ENCODE measurements at places on chromosomes 16 and 17.

DNA sequence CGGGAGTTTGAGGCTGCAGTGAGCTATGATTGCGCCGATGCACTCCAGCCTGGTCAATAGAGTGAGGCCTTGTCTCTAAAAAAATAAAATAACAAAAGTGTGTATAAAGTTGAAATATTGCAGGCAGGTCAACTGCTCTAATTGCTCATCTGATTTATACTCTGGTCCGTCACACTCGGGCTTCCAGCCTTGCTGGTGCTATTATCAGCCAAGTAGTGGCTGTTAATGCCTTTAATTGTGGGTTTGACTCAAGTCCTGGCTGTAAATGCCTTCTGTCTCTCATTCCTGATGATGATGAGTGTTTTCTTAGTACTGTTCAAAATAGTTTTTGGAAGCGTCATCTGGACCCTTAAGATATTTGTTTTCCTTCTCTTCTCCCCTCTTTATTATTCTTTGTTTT lies 18.4 kb downstream of the SYT17 start:
- no peaks in the 10 kb centered on the region for H3K36me3 ChIP-seq
- no peak overlapping the region for H3K4me3 ChIP-seq
- no peak for DNase-seq
- H3K27me3 ChIP-seq, result no peaks in the 10 kb centered on the region

GRCh38 chr16:1290860-1291575 lies 18.4 kb upstream of the UBE2I start:
- peaks cover 36% of the 10 kb centered on the region for H3K4me1 ChIP-seq
- peak; percentile 44 for DNase-seq

DNA sequence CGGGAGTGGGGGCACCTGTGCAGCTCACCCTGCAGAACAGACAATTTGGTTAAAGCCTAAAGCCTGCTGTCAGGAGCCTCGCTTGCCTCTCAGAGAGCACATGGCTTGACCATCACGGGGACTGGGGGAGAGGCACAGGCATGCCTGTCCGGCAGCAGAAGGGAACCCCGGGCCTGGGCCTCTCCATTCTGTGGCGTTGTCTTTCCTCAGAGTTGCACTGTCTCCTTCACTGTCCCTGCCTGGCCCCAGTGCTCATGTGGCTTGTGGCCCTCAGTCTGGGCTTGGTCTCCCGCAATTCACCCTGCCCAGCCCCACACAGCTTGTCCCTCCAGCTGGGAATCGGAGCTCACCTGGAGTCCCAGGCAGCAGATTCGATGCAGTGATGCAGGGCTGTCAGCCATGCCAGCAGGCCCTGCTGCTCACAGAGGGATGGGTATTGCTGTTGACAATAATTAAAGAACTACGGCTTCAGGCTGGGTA lies 189.9 kb downstream of the SEC14L1 start:
- H3K4me1 ChIP-seq, result peaks cover 15% of the 10 kb centered on the region
- H3K36me3 ChIP-seq, result no peaks in the 10 kb centered on the region
- H3K27ac ChIP-seq, result peak overlapping the region; percentile 56
- no peaks in the 10 kb centered on the region for H3K27me3 ChIP-seq
- no peak overlapping the region for H3K4me3 ChIP-seq

DNA sequence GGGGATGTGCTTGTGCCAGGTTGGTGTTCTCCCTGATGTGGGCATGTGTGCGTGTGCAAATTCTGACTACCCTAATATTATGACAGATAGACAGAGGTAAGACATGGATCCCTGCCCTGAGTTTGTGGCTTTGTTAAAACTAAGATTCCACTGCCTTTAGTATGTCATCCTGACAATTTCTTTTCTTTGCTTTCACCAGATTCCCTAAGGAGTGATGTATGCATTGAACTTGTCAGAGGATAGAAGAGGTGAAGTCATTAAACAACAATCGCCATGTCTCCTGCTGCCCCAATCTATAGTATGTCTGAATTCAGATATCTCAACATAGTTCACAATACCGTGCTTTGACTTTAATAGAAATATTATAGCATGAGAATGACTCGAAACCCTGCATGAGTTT lies 137.1 kb upstream of the ELAC2 start:
- no peak overlapping the region for H3K27ac ChIP-seq
- no peak for DNase-seq

- no peaks in the 10 kb centered on the region for H3K36me3 ChIP-seq
- peak overlapping the region; percentile 6 for H3K27ac ChIP-seq
- DNase-seq, result no peak
- H3K27me3 ChIP-seq, result no peaks in the 10 kb centered on the region
- no peaks in the 10 kb centered on the region for H3K4me1 ChIP-seq
Measured at GRCh38 chr16:21626659-21627277, 25.6 kb downstream of the IGSF6 start.

DNA sequence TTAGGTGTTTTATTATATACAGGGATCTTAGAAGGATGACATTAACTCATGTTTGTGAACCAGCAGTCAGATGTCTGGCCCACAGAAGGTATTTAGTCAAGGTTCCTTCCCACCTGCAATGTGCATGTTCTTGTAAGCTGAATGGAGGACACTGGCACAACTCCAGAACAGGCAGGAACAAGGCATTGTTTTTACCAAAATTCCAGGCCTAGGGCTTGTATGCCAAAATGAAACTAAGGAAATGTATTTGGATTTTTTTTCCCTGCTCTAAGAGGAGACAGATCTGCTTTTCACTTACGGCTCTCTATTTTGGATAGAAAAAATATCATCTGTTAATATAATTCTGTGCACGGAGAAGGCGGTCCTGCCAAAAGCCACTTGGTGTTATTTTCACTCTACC lies 312.5 kb downstream of the GRIN2A start:
- H3K36me3 ChIP-seq, result no peaks in the 10 kb centered on the region
- no peak overlapping the region for H3K4me3 ChIP-seq
- H3K4me1 ChIP-seq, result no peaks in the 10 kb centered on the region
- H3K27ac ChIP-seq, result no peak overlapping the region
- no peaks in the 10 kb centered on the region for H3K27me3 ChIP-seq
- no peak for DNase-seq

GRCh38 chr17:64084940-64085649 lies 44.8 kb downstream of the ERN1 start:
- no peak overlapping the region for H3K4me3 ChIP-seq
- peaks cover 59% of the 10 kb centered on the region for H3K4me1 ChIP-seq
- H3K27me3 ChIP-seq, result no peaks in the 10 kb centered on the region
- no peaks in the 10 kb centered on the region for H3K36me3 ChIP-seq

- no peaks in the 10 kb centered on the region for H3K27me3 ChIP-seq
- H3K4me3 ChIP-seq, result no peak overlapping the region
- no peak for DNase-seq
- H3K27ac ChIP-seq, result no peak overlapping the region
- H3K4me1 ChIP-seq, result no peaks in the 10 kb centered on the region
Measured at GRCh38 chr16:11806721-11807120, 9.7 kb upstream of the ZC3H7A start.

DNA sequence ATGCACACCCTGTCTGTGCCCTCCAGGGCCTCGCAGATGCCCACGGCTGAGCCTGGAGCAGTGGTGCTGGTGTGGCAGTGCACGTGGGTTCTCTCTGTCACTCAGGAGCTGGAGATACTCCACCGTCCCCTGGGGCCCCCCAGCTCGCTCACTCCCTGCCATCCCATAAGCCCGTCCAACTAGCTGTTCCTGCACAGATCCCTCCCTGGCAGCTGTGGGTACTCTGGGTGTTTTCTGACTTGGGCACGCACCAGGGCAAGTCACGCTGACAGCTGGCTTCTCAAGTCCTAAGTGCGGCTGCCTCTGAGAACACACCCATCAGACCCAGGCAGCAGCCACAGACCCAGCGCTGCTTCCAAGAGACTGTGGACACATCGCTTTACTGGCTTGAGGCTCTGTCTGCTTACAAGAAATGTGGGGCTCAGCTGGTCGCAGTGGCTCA lies 25.4 kb upstream of the ITGB4 start:
- 0 out of 2 replicates have a peak, but pooled peaks cover 4% of the 10 kb centered on the region for H3K36me3 ChIP-seq
- H3K27ac ChIP-seq, result no peak overlapping the region
- no peak for DNase-seq
- H3K27me3 ChIP-seq, result no peaks in the 10 kb centered on the region
- no peak overlapping the region for H3K4me3 ChIP-seq

DNA sequence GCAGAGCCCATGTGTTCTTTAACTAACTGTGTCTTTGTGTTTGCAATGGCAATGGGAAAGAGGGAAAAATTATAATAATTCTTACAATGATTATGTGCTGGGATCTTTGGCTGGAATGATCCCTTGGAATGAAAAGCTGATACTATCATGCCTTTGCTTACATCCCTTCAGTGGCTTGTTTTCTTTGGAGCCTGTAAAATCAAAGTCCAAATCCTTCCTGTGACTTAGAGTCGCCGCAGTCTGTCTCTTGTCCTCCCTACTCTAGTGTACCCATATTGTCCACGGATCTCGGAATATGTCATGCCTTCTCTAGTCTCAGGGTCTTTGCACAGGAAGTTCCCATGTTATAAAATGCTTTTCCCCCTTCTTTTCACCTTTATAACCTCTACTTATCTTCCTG lies 111.7 kb upstream of the MAF start:
- DNase-seq, result peak; percentile 50
- H3K4me1 ChIP-seq, result peaks cover 38% of the 10 kb centered on the region
- H3K27ac ChIP-seq, result peak overlapping the region; percentile 3
- H3K4me3 ChIP-seq, result no peak overlapping the region
- no peaks in the 10 kb centered on the region for H3K36me3 ChIP-seq

DNA sequence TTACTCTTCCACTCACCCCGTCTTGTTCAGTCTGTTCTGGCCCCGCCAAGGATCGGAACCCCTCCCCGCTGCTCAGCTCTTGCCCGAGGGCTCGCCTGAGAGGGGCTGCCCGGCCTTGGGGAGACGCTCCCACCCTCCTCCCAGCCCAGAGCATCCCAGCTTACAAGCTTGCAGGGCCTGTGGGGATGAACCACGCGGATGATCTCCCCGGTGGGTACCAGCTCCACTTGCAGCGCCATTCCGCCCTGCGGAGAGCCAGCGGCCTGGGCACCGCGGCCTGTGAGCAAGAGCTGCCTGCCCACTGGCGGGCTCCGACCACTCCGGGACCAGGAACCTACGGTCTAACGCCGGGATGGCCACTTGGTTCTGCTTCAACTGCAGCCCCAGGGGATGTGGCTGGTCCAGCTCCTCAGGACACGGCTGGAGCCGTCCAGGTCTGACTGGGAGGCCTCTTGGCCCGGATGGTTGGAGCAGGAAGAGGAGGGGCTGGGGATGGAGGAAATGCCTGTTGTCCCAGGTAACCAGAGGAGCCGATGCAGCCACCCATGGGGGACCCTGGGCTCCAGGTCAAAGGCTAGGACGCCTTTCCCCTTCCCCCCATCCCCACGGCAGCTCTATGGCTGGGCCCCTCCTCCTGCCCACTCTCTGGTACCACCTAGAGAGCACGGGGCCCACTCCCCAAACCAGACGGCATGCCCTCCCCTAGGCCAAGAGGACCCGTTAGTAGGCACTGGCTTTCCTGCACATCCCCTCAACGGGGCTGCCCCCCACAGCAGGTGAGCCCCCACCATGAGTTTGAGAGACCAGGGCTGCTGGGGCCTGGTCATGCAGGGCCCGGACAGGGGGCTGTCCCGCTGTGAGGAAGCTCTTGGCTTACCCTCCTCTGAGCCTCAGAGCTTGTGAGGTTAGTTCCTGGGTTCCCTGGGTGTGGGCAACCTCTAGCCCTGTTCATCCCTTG lies at the start of gene MYO1C:
MYO1C (minus strand) TSS at position 438 of the 958 bp plus-strand sequence; CDS start at position 239, 199 bp downstream.
- no peaks in the 10 kb centered on the region for H3K36me3 ChIP-seq
- peaks cover 22% of the 10 kb centered on the region for H3K4me1 ChIP-seq
- peak within 1 kb of the TSS; percentile 59 for H3K4me3 ChIP-seq
- H3K27ac ChIP-seq, result peak within 1 kb of the TSS; percentile 86
- H3K27me3 ChIP-seq, result no peaks in the 10 kb centered on the region
- no peak for DNase-seq

DNA sequence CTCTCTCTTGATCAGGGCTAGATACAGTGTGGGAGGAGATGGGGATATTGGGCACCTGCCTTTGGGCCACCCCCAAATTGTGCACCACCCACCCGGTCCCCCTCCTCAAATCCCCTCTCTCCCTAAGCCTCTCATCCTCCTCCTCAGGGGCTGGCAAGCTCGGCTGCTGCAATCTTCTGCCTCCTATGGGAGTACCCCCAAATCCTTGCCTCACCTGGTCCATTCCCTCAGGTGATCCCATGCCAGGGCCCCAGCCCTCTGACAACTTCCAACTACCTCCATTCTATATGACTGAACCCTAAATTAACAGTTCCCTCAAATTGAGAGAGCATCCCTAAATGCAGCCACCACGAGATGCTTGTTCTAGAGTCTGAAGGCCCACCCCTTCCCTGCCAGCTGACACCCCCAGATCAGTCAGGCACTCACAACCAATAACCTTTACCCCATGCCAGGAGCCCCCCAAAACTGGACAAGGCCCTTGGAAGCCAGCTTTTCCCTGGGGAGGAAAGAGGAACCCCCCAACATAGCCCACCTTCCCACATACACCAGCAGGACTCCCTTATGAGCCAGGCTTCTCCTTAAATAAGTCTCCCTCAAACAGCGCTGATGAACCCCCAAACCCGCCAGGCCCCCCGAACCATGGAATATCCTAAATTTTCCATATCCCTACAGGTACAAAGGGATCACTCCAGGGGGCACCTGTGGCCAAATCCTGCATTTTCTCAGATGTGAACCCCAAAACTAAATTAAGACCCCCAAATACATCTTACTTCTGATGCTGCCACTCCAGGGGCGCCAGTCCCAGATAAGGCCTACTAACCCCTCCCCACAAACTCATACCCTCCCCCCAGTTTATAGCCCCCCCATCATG lies 3.2 kb downstream of the DLG4 start:
- peaks cover 10% of the 10 kb centered on the region for H3K4me1 ChIP-seq
- H3K4me3 ChIP-seq, result no peak overlapping the region
- H3K36me3 ChIP-seq, result no peaks in the 10 kb centered on the region
- DNase-seq, result no peak

GRCh38 chr17:40345161-40345993 lies 19.2 kb downstream of the GJD3 start:
- H3K4me3 ChIP-seq, result peak overlapping the region; percentile 64
- H3K4me1 ChIP-seq, result peaks cover 43% of the 10 kb centered on the region
- H3K36me3 ChIP-seq, result no peaks in the 10 kb centered on the region
- peak; percentile 90 for DNase-seq
- peak overlapping the region; percentile 93 for H3K27ac ChIP-seq

- DNase-seq, result peak; percentile 100
- H3K36me3 ChIP-seq, result no peaks in the 10 kb centered on the region
- H3K27ac ChIP-seq, result peak overlapping the region; percentile 93
- peak overlapping the region; percentile 89 for H3K4me3 ChIP-seq
- no peaks in the 10 kb centered on the region for H3K27me3 ChIP-seq
- peaks cover 24% of the 10 kb centered on the region for H3K4me1 ChIP-seq
Measured at GRCh38 chr16:53503270-53503923, 388 bp upstream of the AKTIP start.

DNA sequence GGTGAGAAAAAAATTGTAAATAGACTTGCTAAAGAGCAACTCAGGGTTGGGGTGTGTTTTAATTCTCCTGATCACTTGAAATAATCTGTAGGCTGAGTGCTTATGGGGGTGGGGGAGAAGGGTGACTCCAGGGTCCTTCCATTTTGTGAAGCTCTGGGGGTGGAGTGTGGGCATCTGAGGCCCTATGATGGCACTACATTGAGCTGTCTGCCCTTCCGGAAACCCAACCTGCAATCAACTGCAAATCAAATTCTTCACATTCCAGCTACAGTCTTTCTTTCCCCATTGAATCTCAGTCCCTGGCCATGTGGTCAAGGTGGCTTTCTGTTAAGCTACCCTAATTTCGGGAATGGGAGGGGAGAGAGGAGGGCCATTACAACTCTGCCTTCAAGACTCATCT lies 6.0 kb upstream of the CDC6 start:
- H3K27ac ChIP-seq, result peak overlapping the region; percentile 40
- H3K4me1 ChIP-seq, result peaks cover 24% of the 10 kb centered on the region
- DNase-seq, result no peak
- peaks cover 5% of the 10 kb centered on the region for H3K36me3 ChIP-seq

- H3K27ac ChIP-seq, result no peak overlapping the region
- no peaks in the 10 kb centered on the region for H3K4me1 ChIP-seq
- no peak overlapping the region for H3K4me3 ChIP-seq
- H3K36me3 ChIP-seq, result no peaks in the 10 kb centered on the region
- no peaks in the 10 kb centered on the region for H3K27me3 ChIP-seq
Measured at GRCh38 chr17:40686192-40686591, 17.4 kb downstream of the KRT24 start.
